ENCODE measurements at places on chromosomes 3 and 15.

DNA sequence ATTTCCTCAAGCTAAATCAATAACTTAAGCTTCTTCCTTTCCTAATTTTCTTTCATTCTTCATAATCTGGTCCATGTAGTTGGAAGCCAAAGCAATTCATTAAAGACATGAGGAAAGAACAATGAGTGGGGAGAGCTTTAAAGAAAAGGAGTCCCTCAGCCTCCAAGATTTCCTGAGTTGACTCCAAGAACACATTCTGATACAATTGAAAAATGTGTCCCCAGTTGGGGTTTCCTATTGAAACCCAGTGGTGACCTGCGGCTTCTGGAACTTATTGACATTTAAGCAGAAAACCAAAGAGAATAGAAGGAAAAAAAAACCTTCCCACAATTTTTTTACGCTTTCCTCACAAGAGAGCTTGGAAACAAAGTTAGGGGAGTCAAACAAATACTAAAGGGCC, 37.0 kb downstream of the ATP8B4 start:
- no peak for DNase-seq

- no peak for DNase-seq
These were observed 185.0 kb downstream of the PLCL2 start for GRCh38 chr3:17069754-17070153.

DNA sequence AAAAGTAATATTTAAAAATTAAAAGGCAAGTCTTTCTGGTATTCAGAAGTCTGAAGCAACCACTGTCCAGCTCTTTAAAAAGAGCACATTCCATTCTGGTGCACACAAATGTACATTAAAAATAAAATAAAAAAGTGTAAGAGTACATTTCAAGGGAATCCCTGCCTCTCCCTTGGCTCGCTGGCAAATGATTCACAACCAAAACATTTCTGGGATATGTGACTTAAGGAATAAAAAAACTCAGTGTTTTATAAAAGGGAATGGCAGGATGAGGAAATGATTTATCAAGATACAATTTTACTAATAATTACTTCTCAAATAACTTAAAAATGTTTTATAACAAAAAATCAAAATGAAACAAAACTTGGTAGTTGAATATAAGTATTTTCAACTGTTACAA, 23.8 kb upstream of the ANXA2 start:
- DNase-seq: no peak

- no peak for DNase-seq
These were observed 9.6 kb downstream of the NMD3 start for GRCh38 chr3:161230621-161231171.

- DNase-seq: no peak
These were observed 7.3 kb downstream of the GTF2E1 start for GRCh38 chr3:120749843-120750242.

- DNase-seq: no peak
These were observed 11.4 kb downstream of the LMOD3 start for GRCh38 chr3:69110941-69111546.

GRCh38 chr3:63964681-63965485, 52.7 kb upstream of the SCAANT1 start:
- no peak for DNase-seq

DNA sequence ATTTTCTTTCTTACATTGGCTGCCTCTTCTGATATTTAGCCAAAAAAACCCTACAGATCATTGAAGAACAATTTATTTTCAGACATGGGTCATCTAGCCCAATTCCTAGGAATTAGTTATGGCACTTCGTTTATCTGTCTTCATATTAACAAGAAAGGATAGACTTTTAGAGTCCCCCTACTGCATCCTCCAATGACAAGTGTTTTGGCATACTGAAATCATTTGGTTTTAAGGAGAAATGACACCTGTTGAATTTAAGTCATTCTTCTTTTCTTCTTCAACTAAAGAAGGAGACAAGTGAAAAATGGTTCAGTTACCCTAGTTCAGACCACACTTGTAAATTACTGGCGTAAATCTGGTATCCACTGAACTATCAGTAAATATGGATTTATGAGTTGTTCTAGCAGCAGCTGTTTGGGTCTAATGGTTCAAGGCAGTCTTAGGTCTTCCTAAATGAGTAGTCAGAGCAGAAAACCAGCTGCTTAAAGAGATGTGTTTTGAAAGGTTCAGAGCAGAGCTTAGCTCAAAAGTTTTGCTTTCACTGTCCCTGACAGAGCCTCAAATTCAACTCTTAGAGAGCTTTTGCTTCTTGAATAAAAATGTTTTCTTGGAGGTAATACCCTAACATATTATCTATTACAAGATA, 5.6 kb downstream of the VGLL3 start:
- no peak for DNase-seq

- no peak for DNase-seq
These were observed 25.4 kb downstream of the TMEM44 start for GRCh38 chr3:194607592-194608389.

- no peak for DNase-seq
These were observed 465.3 kb downstream of the FGF12 start for GRCh38 chr3:192262001-192262400.

DNA sequence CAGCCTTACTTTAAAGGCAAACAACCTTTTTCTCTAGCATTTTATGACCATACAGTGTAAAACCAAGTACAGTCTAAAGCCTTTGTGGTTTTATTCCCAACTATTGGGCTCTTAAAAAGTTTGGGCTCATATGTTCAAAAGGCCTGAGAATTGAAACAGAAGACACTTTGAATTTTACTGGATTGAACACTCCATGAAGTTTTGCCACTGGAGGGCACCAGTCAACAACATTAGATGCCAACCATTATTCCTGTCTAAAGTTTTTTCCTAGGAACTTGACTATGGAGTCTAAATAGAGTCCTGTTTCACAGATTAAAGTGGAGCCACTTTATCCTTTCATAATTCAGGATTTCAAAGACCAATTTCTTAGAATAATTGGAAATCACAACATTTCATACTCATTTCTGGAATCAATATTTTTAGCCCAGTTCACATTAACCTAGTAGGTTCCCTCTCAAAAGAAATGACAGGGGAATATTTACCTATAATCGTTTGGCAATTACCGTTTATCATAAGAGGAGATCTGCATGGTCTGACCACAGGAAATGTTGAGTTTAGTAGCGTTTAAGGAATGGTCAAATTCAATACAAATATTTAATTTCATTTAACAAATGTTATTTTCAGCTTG, 244.1 kb upstream of the PDZRN3 start:
- peak; percentile 23 for DNase-seq

GRCh38 chr3:159030138-159030670, 228.3 kb downstream of the MFSD1 start:
- DNase-seq: no peak

GRCh38 chr15:94252906-94253491, 21.6 kb downstream of the MCTP2 start:
- no peak for DNase-seq

DNA sequence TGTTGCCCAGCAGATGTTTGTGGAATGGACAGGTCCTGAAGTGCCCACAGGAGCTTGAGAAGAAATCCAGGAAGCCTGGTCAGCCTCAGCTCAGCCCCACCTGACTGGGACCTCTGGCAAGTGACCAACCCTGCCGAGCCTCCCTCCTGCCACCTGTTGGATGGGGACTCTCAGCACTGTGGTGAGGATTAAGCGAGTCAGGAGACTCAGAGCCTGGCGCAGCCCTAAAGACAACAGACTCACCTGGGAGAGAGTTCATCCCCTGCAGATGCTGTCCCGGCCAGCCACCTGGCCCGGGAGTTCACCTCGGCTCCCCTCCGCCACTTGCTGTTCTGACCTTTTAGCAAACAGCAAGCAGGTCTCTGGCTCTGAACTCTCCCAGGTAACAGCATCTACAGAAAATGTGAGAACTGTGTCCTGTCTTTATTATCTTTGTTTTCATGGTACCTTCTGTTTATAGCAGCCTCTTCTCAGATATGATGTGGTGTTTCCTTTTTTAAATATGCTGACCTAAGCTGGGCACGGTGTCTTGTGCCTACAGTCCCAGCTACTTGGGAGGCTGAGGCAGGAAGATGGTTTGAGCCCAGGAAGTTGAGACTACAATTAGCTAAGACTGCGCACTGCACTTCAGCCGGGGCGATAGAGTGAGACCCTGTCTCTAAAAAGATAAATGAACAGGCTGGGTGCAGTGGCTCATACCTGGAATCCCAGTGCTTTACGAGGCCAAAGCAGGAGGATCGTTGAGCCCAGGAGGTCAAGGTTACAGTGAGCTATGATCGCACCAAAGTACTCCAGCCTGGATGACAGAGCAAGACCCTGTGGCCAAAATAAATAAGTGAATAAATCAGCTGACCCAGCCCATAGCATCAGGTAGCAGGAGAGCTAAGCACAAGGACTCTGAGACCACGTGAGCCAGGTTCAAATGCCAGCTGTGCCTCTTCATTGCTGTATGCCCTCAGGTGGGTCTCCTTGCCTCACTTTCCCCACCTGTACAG, 32.4 kb upstream of the SLC6A6 start:
- no peak for DNase-seq

GRCh38 chr3:30035935-30036567, 570.4 kb upstream of the TGFBR2 start:
- DNase-seq: no peak

- no peak for DNase-seq
These were observed 70.4 kb downstream of the CBLB start for GRCh38 chr3:105798381-105798934.
